Psoas muscle (tissue), 8 donors: ENCODE measurements at places on chromosomes 4 and X. TPM values are rescaled to one million over a fixed set of nuclear protein-coding genes. Genes with fewer than 3 reads are reported as not detected.

DNA sequence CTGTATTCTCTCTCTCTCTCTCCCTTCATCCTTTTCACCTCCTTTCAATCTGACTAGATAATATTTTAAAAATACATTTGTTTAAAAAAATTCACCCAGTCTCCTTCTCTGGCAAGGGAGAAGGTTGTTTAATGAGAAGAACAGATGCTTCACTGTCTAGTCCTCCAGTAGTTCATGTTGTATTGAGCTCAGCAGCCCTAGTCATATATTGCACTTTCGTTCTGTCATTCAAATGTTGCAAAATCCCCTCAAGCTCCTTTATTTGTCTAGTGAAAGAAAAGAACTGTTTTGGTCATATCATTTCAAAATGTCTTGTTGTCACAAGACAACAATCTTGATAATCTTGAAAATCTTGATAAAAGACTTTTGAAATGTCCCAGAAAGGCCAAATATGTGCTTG lies 248.0 kb downstream of the GALNTL6 start:
- no peak for DNase-seq

DNA sequence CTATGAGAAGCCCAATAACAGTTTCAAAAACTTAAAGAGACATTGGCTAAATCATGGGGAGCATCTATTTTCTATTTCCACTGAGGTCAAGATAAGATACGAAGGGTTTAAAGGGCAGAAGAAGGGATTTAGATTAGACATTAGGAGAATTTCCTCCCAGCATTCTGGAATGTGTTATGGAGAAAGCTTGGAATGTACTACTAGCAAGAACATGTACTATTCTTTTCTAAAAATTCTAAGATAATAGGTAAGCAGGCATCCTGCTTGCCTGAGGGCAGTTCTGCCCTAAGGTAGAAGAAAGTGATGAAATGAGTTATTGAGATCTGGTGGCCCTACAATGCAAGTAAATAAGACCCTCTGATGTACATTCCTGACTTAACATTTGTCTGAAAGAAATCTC lies 279.2 kb downstream of the NR3C2 start:
- no peak for DNase-seq

DNA sequence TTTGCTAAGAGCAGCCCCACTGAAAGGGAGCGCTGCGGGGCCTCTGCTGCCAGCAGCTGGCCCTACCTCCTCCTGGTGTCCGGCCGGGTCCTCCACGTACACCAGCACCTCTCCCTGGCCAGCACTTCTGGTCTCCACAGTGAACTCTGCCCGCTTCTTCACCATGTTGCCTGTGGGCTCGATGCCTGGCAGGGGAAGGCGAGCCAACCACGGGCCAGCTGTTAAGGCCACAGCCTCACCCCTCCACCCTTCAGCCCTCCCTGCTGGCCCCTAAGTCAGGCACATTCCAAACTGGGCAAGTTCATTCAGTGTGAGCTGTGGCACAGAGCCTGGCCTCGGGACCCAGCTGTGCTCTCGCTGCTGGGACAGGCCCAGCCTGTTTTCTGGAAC lies 7.8 kb downstream of the FLNA start:
- no peak for DNase-seq

DNA sequence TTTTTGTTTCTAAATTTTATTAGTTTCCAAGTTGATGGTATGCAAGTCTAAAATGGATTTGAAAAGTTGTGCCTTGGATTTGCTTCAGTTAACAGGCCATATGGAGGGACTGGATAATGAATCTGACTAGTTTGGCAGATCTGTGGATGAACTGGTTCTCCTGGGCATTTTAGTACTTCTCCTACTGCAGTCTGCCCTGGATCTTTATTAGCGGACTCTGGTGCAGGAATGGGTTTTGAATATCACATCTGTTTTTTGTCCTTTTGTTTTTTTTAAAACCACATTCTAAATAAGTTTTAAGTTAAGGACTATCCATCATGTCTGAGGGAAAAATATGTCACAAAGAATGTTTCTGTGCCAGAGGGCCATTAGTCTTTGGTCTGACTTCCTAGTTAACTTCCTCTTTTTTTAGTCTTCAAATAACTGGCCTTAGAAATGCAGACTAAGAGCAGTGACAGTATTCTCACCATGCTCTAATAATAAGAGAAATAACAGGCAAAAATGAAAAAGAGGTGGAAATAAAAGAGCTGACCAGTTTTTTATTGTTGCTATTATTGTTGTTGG lies 13.9 kb upstream of the DCK start:
- DNase-seq = no peak

DNA sequence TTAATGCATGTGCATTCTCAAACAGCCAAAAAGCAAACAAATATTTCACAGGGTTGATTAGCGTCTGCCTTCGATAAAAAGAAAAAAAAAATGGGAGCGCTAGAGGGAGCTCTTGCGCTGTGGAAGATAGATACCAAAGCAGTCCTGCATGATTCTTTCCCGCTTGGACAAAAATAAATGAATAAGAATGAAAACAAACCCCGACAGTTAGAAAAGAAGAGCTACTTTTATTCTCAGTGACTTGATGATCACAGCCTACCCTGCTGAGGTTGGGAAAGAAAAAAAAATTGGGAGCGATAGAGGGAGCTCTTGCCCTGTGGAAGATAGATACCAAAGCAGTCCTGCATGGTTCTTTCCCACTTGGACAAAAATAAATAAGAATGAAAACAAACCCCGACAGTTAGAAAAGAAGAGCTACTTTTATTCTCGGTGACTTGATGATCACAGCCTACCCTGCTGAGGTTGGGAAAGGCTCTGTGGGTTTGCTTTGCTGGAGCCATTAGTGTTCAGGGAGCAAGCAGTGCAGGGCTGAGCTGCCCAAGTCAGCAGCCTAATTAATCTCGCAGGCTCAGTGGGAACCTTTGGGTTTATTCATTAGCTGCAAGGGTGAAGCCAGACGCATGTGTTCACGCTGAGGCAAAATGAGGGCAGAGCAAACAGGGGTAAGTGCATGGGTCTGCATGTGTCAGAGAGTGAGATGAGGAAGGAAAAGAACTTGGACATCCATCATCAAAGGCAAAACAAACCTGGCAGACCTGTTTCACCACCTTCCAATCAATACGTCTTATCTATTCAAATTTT lies 249.3 kb upstream of the PRKX start:
- no peak for DNase-seq

DNA sequence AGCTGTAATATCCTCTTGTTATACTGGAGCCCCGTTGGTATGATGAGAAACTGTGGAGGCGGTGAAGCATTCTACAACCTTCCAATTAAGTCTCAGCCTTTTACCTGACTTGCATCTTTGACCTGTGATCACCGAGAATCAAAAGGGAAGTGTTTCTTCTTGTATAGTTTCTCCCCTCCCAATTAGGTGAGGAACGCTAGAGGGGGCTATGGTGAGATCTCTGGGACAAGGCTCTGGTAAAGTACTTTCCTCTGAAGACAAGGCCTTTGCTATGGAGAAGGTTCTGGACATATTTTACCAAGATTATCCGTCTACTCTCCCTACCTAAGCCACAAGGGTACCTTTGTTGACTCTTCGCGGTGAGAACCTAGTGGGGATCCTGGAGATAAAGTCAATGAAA lies 111.3 kb downstream of the CBLL2 start:
- DNase-seq = no peak

- DNase-seq = no peak
Observed at GRCh38 chr4:105050896-105051295, 95.8 kb upstream of the TET2 start.

GRCh38 chr4:34170946-34171345 lies 2073.4 kb downstream of the ARAP2 start:
- no peak for DNase-seq

GRCh38 chrX:44506678-44507077 lies 36.0 kb downstream of the FUNDC1 start:
- no peak for DNase-seq

The ADGRG4 gene
- not detected for polyA plus RNA-seq

DNA sequence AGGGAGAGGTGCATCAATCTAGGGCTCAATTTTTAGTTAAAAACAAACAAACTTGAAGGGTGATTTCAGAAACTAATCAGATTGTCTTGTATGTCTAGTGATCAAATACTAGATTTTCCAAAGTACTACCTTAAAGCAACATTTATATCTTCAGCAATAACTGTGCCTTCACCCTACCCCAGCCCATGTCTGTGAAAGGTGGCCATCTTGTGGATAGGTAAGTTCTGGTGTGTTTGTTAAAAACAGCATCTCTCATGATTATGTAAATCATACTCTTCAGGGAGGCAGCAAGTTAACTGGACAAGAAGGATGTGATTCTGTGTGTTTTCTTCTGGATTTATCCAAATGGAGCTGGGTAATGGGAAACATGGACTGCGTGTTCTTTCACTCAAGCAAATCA lies 81.4 kb upstream of the ACSL1 start:
- no peak for DNase-seq

The PPEF2 gene
- polyA plus RNA-seq = 0.05 TPM

DNA sequence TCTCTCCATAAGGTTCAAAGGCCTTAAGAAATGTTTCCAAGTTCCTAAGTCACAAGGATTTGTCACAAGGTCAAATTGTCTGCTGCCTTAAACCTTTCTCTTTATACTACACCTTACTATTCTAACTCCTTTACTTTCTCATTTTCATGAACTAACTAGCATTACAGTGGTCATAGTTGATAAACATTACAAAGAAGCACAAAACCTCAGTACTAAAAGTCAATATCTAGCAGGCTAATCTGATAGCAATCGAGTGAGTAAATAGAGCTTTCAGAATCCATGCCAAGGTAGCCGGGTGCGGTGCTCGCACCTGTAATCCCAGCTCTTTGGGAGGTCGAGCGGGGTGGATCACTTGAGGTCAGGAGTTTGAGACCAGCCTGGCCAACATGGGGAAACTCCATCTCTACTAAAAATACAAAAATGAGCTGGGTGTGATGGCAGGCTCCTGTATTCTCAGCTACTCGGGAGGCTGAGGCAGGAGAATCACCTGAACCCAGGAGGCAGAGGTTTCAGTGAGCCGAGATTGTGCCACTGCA lies 510.0 kb downstream of the GBA3 start:
- DNase-seq = no peak

The H2BW2 gene
- not detected for polyA plus RNA-seq

DNA sequence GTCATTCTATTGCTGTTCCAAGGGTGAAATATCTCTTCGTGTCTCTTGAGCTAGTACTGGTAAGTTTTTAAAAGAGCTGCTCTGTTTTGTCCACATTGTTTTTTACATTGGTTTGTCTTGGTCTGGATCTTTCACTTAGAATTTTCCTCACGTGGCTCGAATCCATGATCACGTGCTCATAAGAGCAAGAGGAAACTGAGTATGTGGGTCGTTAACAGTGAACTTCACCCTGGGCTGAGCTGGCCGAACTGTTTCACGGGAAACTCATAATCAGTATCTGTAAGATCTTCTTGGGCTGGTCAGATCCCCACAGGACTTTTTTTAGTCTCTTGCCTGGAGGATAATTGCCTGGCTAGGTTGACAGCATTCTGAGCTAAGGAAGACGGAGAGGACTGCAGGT lies 77.8 kb upstream of the HELT start:
- DNase-seq = no peak

GRCh38 chr4:142493255-142494110 lies 352.6 kb downstream of the INPP4B start:
- DNase-seq = no peak

DNA sequence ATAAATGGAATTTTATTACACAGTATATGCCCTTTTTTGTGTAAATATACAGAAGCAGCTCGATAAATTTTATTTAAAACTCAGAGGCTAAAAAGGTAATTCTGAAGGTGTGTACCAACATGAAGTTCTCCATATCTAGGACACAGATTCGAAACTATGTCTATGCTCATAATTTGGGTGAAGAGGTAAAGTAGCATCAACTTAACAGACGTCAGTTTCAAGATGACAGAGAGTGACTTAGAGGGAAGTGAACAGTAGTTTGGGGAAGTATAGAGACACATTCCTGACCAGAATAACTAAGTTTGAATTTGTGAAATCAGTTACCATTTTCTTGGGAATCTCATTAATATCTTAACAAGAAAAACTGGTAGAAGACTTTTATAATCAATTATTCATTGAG lies 2493.3 kb downstream of the ARAP2 start:
- DNase-seq = no peak
